ENCODE measurements at places on chromosomes 11 and 22.
A peak's percentile ranks its signal among the peaks of the same experiment; 100 is the strongest.

GRCh38 chr11:75966537-75967287, 151.7 kb downstream of the UVRAG start:
- DNase-seq, result peak; percentile 23

DNA sequence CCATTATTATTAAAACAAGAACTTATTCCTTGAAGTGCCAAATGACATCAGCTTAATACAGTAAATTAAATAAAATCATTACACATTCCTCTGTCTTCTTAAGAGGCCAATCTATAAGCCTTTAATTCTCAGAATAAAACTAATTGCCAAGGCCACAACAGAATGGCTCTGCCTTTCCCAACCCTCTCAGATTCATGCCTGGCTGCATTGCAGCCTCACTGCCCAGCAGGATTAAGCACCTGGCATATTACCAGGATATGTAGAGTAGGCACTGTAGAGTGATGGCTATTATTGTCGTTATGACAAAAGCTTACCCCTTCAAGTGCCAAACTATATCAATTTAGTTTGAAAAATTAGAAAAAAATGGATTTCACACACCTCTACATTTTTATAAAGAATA, 9.4 kb upstream of the CALCA start:
- no peak for DNase-seq

DNA sequence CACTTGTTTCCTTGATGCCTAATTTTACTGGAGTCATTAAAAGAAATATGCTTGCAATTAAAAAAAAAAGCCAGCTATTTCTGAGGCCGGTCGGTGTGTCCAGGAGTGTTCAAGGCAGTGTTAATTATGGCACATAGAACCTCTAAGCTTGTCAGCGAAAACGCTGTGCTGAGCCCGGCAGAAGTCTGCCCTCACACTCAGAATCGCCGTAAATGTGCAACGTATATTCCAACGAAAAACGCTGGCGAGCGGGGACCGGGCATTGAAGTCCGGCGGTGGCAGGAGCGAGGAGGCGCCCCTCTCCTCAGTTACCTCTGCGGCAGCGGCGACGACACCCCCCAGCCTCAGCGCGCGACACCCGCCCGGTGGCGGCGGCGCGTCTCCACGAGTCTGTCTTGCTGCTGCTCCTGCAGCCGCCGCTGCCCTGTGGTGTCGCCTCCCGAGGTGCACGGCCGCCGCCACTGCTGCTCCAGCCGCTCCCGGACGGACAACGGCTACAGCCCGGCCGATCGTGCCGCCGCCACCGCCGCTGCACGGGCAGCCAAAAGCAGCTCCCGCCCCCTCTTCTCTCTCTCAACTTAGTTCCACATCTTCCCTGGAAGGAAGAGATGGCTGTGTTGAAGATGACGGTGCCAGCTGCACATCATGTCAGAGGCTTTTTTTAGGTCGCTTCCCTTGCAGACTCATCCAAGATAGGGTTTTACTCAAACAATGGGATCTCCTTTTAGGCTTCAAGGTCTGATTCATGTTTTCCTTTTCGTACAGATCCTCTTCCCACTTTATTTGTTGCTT, 56.0 kb downstream of the JAM3 start:
- no peak for DNase-seq

DNA sequence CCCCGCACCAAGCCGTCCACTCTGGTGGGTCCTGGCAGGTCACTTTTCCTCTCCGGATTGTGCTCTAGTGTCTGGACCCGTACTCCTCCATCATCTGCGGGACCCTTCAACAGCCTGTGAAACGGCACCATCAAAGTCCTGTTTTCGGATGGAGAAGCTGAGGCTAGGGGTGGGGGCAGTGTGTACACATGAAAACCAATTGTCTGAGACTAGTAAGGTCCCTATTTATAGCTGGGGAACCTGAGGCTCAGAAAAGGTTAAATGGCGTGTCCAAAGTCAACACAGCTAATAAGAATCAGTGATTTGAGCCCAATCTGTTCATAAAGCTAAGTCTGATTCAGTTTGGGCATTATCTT, 668 bp upstream of the LRRC32 start:
- no peak for DNase-seq

DNA sequence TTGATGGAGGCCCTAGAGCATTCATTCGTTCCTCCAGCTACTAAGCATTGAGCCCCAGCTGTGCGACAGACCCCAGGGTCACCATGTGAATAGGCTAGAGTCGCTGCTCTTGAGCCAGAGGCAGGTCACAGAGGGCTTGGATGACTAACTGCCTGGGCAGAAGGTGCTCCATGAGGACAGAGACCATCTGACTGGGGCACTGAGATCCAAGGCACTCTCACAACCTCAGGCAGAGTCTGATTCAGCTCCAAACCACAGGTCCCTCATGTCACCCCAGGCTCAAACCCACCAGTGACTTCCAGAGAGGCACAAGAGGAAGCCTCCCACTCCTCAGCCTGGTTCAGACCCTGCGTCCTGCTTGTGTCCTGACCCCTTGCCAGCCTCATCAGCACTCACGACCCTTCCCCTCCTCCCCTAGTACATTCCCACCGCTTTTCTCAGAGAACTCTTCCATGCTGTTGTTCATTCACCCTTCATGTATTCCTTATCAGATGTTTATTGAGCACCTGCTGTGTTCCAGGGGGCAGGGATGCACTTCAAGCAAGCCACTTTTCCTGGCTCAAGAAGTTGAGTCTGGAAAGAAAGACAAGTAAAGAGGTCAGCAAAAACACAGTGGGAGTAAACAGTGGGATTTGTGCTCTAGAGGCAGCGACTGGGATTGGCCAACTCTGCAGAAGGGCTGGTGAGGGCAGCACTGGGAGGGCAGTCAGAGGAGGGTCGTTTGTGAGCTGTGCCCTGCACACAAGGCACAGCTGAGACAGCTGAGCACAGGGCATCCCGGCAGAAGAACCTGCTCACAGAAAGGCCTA, 9.3 kb downstream of the OAF start:
- DNase-seq, result no peak

DNA sequence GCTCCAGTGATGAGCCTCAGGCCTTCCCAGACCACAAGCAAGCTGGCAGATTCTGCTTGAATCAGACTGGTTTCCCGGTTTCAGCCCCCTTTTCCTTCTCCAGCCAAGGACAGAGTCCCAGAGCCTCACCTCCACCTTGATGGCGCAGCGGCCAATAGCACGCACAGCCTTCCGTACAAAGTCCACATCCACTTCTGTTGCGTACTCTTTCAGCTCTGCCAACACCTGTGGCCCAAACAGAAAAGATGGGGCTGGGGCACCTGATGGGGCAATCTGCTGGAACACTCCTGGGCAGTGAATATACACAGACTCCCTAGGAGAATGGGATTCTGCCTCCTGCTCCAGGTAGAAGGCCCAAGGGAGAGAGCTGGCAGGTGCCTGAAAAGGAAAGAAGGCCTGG, 35.5 kb upstream of the RASL10A start:
- DNase-seq, result no peak

DNA sequence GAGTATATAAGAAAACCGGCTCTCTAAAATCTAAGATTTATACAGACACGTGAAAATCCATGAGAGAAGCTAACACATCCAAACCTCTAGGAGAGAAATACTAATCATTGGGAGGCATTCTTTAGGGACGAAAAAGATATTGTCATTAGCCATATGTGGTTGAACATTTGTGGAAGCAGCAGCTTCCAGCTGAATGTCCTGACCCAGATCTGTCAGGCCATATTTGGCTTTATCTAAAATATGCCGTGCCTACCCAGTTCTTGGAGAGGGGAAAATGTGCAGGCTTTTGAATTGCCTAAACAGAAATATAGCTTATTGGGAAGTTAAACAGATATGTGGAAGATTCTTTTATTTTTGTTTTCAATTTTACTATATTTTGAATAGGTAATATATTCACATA, 6.4 kb downstream of the CCDC89 start:
- DNase-seq, result no peak

DNA sequence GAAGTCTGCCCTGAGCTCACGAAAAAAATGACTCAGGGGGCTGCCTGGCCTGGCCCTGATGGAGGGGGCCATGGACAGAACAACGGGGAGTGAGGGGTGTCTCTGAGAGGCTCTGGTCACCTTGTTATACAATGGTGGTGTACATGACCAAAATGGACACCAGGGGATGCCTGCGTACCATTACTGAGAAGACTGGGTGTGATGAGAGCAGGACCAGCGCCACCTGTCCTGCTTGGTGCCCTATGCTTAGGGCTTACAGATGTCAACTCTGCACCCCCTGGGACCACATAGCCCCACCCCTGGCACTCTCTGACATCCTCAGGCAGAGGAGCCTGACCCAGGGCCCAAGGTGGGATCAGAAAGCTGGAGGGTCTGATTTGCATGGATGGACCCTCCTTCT, 104.8 kb downstream of the ZNF280B start:
- no peak for DNase-seq

GRCh38 chr11:3165152-3165705, at the start of gene OSBPL5:
TSS of gene OSBPL5 (minus strand) at chr11:3165310. CDS start at chr11:3129148, 36,162 bp downstream.
- DNase-seq, result no peak

- peak; percentile 76 for DNase-seq
Measured at GRCh38 chr11:17014833-17015626, 816 bp upstream of the PLEKHA7 start.

DNA sequence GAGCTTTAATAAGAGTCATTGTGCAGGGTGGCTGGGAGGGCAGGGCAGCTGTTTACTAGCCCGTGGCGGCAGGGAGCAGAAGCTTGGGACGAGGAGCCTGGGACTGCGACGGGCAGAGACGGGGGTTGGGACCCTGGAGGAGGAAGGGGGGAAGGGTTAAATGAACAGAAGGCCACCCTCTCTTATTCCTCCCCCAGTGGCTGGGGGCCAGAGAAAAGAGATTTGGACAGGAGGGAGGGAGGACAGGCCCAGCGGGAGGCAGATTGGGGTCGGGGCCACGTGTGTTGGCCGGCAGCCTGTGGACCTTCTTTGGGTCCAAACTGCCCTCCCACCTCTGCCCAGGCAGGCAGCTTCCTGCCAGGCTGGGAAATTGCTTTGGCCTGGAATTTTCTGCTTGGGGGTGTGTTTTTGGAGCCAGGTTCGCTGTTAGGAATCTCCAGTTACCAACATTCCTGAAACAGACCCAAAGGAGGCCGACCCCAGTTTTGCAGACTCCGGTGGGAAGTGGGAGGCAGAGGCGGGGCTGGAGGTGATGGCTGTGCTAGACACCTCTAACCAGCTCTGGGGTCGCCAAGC, 50.2 kb downstream of the APOL3 start:
- DNase-seq, result no peak

- no peak for DNase-seq
Measured at GRCh38 chr11:134554861-134555260, 142.8 kb upstream of the B3GAT1 start.

GRCh38 chr11:79949574-79949973, 508.7 kb upstream of the TENM4 start:
- no peak for DNase-seq

DNA sequence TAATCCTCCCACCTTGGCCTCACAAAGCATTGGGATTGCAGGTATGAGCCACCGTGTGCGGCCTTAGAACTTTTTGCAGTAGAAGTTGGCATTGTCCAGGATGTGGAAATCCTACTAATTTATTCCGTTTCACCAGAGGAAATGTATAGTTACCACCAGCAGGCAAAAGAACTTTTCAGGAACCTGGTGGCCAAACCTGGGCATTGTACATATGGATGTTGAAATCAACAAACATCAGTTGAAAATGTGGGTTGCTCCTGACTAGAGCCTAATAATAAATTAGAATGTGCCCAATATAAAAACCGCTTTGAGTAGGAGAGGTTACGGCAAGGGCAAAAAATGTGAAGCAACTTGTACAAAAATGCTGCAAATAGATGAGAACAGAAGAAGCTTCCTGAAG, 40.7 kb upstream of the XBP1 start:
- no peak for DNase-seq

DNA sequence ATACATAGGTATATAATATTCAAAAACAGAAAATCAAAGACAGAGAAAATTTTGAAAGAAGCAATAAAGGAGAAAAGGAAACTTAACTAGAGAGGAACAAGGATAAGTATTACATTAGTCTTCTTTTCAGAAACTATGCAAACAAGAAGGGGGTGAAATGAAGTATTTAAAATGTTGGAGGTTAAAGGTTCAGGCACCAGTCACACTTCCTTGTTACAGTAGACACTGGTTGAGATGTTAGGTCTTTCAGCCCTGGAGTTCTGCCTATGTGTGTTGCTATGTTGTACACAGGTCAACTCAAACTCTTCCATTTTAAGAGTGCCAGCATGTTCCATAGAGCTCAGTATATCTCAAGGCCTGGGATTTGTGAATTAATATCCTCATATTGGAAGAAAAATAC, 6.0 kb upstream of the MS4A4A start:
- no peak for DNase-seq

- DNase-seq, result no peak
Measured at GRCh38 chr11:58649623-58650022, 27.2 kb downstream of the CNTF start.

DNA sequence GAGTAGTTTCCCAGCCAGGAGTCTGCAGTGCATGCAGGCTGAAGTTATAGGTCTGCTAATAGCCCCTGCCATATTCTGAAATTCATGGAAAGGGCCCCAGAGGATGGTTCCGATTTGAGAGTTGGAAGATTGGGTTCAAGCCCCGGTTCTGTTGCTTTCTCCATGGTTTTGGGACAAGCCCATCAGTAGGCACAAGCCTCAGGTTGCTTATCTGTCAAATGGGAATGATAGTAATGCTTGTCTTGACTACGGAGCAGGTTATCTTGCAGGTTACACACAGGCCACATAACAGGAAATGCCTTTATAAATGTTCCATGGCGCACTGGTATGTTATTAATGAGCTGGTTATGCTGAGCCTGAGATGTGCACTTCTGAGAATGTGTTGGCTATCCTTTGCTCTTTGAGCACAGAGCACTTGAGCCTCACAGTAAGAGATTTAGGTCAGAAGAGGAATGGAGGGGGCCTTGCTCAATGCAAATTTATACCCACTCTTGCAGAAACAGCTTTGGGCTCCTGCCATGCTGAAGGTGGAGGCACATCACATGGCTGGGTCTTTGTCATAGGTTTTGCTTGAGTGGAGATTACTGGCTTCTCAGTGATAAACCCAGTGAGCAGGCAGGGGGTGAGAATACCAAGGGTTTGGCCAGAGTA, 47.1 kb downstream of the ZNRF3 start:
- no peak for DNase-seq

- no peak for DNase-seq
Measured at GRCh38 chr22:30422481-30423300, 2.9 kb upstream of the MTFP1 start.

- no peak for DNase-seq
Measured at GRCh38 chr11:110757066-110757465, 44.8 kb upstream of the ARHGAP20 start.

GRCh38 chr11:42806191-42806590, 505.6 kb upstream of the API5 start:
- no peak for DNase-seq

DNA sequence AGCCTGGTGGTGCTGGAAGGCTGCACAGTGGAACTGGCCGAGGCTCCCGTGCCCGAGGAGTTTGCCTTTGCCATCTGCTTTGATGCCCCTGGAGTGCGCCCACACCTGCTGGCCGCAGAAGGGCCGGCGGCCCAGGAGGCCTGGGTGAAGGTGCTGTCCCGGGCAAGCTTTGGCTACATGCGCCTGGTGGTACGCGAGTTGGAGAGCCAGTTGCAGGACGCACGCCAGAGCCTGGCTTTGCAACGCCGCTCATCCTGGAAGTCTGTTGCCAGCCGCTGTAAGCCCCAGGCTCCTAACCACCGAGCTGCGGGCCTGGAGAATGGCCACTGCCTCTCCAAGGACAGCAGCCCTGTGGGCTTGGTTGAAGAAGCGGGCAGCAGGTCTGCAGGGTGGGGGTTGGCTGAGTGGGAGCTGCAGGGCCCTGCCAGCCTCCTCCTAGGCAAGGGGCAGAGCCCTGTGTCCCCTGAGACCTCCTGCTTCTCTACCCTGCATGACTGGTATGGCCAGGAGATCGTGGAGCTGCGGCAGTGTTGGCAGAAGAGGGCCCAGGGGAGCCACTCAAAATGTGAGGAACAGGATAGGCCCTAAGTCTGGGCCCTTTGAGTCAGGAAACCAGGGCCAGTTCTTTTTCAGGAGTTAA, 1.9 kb upstream of the SMDT1 start:
- DNase-seq, result no peak

Data from GM13976 (cell line).